Left hindlimb (tissue), 1 donor: ENCODE measurements at places on chromosomes 2 and 18.

DNA sequence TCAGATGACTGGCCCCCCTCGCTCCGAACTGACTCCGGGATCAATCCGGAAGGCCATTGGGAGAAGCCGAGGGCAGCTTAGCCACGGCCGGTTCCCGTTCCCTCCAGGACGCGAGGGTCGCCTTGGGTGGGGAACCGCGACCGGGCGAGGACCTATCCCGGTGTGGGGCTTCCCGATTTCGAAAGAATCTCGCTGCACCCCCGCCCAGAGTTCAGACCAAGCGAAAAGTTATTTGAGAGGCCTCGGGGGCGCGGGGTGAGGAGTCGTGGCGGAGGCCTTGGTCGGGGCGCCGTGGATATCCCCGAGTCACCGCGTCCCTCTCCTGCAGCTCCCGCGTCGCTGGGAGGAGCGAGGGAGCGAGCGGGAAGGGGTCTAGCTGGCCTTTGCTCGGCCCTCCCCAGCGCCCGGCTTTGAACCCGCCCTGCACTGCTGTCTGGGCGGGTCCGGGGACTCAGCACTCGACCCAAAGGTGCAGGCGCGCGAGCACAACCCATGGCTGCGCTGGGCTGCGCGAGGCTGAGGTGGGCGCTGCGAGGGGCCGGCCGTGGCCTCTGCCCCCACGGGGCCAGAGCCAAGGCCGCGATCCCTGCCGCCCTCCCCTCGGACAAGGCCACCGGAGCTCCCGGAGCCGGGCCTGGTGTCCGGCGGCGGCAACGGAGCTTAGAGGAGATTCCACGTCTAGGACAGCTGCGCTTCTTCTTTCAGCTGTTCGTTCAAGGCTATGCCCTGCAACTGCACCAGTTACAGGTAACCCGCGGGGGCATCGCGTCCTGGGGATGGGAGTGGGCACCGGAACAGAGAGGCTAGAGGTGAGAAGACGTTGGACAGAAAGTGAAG, at the start of gene CYP27A1:
Gene CYP27A1 (plus strand): TSS at position 457 of the 837 bp plus-strand sequence. CDS start 36 bp downstream, at position 493.
- DNase-seq, result peak; percentile 72

DNA sequence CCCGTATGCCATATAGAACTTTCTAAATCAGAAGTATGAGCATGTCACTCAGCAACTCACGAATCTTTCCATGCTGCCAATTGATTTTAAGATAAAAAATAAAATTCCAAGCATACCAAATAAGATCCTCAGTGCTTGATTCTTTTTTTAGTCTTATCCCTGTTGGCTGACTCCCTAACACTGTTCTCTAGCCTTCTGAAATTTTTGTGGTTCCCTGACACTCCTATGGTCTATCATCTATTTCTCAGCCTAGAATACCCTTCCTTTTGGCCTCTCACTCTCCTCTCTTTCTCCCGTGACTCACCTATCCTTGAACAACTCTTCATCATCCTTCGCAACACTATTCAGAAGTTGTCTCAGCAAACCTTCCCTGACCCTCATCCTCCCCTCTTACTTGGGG, 50.5 kb downstream of the CCDC141 start:
- no peak for DNase-seq

DNA sequence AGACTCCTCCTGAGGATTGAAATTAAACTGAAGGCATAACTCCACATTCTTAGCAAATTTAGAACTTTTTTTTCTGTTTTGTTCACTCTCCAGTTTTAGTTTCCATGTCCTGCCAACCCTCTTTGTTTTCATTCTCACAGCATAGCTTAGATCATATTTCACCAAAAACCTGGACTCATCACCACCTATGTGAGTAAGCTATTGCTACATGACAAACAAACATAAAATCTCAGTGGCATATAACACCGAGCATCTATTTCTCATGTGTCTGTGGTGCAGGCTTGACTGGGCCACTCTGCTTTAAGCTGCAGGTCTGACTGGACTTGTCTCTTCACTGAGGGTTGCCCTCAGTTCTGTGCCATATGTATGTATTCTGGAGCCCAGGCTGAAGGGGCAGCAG, 385.2 kb downstream of the ARHGAP15 start:
- DNase-seq, result no peak

GRCh38 chr18:49754866-49755265, 58.5 kb downstream of the ACAA2 start:
- no peak for DNase-seq

DNA sequence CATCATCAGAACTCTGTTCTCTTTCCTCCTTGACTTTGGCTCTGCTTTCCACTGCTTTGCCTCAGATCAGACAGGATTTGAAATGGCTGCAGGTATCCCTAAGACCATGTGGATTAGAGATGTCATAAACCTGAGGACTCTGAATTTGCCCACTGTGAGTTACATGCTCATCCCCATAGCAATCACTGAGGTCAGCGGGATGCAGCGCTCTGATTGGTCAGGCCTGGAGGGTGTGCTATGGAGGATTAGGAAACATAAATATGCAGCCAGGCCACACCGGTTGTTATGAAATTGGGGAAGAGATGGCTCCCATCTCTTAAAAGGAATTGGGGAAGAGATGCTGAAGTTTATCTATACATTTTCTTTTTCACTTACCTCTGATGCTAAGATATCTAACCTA, 73.7 kb upstream of the DNAJC10 start:
- DNase-seq, result no peak

DNA sequence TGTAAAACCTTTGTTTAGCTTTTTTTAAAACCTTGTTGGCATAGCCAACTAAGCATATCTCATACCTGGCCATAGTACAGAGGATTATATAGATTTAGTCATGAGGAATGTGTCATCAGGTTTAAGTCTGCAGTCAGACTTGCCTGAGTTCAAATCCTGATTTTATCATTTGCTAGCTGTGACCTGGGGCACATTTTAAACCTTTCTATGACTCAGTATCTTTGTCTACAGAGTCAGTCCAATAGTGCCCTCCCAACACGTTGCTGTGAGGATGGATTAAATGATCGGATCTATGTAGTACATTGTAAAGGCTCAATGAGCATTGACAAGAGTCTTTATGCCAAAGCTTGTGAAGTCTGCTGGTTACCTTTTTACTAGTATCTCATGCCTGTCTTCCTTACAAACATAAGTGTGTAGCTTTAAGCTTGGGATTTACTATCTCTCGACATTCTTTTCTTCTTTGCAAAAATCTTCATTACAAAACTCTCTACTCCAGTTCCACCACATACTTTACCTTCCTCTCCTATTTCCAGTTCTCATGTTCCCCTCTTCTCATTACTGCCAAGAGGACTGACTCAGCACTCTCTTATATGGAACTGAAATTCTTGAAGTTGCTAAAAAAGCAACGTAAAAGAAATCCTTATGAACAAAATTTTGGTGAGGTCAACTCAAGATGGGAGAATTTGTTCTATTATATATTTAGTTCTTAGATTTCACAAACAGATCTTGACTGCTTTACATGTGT, 68.1 kb upstream of the RBMS1 start:
- no peak for DNase-seq

DNA sequence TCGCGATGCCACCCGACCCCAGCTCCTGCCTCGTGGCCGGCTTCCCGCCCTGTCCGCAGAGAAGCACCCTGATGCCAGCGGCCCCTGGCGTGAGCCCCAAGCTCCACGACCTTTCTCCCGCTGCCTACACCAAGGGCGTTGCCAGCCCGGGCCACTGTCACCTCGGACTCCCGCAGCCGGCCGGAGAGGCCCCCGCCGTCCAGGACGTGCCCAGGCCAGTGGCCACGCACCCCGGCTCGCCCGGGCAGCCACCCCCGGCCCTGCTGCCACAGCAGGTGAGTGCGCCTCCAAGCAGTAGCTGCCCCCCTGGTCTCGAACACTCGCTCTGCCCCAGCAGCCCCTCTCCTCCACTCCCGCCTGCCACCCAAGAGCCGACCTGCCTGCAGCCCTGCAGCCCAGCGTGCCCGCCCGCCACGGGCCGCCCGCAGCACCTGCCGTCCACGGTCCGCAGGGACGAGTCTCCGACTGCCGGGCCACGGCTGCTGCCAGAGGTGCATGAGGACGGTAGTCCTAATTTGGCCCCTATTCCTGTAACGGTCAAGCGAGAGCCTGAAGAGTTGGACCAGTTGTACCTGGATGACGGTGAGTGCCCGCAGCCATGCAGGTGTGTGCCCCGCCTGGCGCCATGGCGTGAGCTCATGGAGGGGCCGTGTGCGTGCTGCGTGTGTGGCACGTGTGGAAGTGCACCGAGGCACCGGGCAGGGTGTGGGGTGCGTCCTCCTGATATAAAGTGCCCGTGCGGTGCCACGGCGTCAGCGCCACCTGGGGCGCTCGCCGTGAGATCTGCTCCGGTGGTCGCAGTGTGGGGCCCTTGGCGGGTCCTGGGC, 90.8 kb downstream of the NFATC1 start:
- DNase-seq, result peak; percentile 45
